ENCODE measurements at places on chromosomes 4 and X.
A peak's percentile ranks its signal among the peaks of the same experiment; 100 is the strongest.

DNA sequence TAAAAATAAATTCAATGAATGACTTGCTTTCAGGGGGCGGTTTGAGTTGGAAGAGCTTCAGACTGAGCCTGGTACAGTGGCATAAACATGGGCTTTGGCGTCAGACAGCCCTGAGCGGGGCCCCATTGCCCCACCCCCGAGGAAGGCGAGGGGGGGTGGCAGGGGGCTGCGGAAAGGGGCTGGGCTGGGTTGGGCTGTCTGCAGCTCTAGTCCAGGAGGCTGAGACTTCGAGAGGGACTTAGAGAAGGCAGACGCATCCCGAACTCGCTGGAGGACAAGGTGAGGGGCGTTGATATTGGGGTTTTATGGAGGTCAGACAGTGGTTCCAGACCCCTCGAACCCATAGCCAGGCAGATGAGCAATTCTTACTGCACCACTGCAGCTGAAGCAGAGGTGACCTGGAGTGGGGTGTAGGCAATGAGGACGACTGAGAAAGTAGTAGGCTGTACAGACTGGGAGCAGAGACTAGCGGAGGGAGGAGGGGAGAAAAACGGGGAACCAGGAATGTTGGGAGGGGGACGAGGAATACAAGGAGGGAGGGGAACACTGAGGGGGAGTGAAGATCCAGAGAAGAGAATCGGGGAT lies at the start of gene MAGED2:
MAGED2 (plus strand) TSS at position 222 of the 585 bp plus-strand sequence. CDS start 1,587 bp downstream, outside the sequence.
- peak; percentile 72 for DNase-seq

DNA sequence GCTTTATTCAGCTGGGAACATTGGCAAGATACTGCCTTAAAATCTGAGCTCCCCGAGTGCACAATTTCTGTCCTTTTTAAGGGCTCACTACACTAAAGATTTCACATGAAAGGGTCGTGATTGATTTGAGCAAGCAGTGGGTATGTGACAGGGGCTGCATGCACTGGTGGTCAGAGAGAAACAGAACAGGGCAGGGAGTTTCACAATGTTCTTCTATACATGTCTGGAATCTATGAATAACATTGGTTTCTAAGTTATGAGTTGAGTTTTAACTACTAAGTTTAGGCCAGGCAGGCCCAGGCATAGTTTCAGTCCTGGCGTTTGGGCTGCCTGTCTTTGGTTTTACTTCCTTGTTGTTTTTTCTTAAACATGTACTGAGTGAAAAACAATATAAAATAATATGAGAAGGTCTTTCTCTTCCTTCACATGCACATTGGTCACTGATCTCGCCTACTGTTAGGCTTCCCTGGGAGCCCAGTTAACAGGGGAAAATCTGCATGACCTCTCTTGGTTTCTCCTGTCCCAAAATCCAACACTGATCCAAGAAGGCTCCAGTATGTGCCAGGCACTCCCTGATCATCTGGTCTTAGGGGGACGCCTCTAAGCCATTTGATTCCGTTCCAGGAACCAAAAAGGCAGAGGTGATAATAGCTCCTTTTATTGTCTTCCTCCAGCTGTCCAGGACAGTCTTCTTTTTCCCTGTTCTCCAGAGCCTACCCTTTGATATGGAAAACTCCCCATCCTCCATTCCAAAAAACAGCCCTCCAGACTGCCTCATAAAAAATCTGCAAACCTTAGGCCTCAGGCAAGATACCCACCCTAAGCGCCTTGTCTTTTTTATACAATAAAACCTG lies at the start of gene UGT2B17:
UGT2B17 (minus strand) TSS at position 51 of the 854 bp plus-strand sequence. CDS start 7,838 bp downstream, outside the sequence.
- DNase-seq, result no peak

DNA sequence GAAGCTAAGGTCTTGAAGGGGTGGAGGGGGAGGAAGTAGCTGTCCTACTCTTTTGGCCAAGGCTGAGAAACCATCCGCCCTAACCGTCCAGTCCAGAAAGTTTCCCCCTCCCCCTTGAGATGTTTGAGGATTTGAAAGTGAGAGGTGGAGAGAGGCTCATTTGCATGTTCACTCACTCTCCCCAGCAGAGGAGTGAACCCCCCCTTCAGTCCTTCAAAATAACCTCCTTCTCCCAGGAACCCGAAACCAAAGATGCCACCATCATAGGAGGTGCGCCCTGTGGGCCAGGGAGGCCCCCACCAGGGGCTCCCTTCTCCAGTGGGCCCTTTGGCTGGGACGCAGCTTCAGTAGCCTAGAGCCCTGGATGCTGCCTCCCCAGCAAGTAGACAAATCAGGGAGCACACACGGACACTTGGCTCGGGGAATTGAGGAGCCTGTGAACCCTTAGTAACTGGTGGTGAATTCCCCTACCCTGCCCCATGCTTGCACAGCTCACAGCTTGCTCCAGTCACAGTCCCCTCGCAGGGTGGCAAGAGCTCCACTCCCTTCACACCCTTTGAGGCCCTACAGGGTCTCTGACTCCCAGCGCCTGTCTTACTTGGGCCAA lies 25.6 kb downstream of the ELF4 start:
- no peak for DNase-seq

DNA sequence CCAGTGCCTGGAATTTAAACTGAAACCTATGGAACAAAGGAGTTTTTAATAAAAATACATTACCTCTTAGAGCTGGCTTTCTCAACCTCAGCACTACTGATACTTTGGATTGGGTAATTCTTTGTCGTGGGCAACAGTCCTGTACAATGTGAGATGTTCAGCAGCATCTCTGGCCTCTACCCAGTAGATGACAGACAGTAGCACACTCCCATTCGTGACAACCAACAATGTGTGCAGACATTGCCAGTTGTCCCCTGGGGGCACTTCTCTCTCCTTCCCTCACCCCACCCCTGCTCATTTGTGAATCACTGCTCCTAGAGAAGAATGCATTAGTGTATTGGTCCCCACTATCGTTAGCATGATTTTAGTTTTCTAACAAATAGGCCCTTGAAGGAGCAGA lies 16.2 kb downstream of the GPAT3 start:
- no peak for DNase-seq

DNA sequence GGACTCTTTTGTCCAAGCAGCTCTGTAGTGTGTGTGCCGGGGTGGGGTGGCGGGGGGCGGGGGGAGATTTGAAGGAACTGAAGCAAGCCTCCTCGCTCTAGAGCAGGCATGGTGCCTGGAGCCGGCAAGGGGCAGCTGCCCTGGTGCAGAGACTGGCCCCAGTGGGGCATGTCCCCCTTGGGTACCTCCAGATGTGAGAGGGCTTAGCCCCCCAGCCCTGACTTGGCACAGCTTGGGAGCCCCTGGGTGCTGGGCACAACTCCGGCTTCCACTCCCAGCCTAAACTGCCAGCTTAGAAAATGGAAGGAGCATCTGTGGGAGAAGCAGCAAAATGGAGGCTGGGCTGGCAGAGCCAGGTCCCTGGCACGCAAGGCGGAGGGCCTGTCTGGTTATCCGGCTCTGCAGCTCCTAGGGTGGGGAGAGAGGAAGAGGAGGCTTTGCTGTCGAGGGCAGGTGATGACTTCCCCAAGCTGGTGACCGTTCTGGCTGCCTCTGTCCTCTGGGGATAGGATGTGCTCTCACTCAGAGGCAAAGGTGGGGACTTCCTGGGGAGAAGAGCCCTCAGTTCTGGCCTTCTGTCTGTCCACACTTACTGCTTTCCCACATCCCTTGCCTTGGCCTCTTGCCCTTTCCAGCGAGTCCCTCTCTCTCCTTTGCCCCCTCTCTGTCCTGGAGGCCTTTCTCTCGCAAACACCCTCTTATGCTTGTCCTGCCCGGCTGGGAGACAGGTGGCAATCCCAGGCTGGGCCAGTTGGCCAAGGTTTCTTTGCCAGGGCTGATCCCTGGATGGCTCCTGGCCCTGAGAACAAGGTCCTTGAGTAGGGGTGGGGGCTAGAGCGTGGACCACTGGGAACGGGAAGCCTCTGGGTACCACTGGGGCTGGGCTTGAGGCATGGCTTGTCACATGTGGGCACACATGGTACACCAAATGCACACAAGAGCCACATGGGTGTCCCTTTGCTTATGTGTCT lies 2.0 kb downstream of the DLG3 start:
- no peak for DNase-seq

DNA sequence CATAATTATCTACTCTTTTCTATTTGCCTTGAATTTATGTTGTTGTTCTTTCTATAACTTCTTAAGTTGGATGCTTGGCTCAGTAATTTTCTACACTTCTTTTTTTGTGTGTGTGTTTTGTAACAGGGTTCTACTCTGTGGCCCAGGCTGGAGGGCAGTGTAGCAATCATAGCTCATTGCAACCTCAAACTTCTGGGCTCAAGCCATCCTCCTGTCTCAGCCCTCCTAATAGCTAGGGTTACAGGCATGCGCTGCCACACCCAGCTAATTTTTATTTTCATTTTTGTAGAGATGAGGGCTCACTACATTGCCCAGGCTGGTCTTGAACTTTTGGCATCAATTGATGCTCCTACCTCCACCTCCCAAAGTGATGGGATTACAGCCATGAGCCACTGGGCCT lies 20.7 kb upstream of the UCHL1 start:
- DNase-seq, result no peak

DNA sequence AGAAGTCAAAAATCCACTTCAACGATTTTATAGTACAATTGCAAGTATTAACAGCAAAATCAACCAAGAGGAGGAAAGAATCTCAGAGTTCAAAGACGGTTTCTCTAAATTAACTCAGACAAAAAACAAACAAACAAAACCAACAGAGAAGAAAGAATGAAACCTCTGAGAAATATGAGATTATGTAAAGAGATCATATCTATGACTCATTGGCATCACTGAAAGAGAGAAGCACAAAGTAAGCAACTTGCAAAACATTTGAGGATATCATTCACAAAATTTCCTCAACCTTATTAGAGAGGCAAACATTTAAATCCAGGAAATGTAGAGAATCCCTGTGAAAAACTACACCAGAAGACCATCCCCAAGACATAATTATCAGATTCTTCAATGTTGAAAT lies 370.4 kb downstream of the INPP4B start:
- DNase-seq, result no peak

GRCh38 chr4:85946821-85947220 lies 413.0 kb downstream of the MAPK10 start:
- no peak for DNase-seq

- DNase-seq, result peak; percentile 38
These were observed 860 bp downstream of the FAM50A start for GRCh38 chrX:154444755-154445246.

DNA sequence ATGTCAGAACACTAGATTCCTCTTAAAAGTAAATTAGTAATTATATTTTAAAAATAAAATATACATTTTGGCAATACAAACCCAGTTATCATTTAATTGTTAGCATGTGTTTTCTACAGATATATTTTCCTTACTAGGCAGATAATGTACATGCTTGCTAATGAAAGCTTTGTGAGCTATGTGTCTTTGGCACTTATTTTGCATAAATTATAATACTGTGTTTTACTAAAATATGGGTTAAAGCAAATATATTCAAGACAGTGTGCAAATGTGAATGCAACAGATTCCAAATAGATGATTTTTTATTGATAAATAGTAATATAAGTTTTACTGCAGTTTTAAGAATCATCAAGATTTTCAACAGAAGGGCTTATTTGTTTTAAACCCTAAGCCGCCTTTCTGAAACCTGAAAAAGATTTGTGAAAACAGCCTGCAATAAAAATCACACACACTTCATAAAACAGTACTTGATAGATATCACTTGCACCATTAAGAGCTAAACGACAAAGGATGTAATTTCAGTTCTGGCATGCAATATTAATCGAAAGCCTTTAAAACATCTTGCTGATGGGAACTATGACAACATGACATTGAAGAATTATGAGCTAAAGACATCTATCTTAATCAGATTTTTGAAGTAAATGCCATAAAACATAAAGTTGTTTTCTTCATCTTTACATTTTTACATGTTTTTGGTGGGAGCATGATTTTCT lies 333.3 kb downstream of the DCTD start:
- no peak for DNase-seq

DNA sequence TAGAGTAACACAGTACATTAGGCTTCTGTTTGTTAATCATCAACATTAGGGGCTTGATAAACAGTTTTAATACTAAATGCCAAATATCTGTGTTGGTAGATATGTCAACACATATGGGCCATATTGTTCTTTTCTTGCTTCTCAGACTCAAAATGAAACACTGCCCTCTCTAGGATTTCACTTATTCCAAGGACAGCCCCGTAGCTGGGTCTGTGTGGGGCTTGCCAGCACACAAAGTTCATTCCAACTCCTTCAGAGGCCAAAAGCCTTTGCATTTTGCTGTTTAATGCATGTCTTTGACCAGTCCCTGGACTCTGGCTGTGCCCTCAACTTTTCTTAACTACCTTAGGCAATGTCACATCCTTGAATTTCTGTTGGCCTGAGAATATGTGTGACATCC lies 102.0 kb upstream of the ZNF827 start:
- no peak for DNase-seq

DNA sequence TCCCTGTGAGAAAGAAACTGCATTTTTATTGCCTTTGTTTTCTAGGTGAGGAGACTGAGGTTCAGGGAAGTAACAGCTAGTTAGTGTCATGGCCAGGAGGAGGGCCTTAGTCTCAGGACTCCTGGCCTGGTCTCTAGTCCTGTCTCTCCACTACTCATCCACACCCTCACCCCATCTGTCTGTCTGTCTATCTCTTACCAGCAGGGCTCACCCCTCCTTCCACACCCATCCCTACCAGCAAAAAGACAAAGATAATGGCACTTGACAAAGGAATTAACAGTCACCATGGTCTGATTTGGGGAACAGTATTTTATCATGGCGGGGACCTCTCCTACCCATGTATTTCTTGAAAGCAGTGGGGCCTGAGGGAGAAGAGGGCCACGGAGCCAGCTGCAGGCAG lies 125.8 kb downstream of the REPS2 start:
- no peak for DNase-seq

DNA sequence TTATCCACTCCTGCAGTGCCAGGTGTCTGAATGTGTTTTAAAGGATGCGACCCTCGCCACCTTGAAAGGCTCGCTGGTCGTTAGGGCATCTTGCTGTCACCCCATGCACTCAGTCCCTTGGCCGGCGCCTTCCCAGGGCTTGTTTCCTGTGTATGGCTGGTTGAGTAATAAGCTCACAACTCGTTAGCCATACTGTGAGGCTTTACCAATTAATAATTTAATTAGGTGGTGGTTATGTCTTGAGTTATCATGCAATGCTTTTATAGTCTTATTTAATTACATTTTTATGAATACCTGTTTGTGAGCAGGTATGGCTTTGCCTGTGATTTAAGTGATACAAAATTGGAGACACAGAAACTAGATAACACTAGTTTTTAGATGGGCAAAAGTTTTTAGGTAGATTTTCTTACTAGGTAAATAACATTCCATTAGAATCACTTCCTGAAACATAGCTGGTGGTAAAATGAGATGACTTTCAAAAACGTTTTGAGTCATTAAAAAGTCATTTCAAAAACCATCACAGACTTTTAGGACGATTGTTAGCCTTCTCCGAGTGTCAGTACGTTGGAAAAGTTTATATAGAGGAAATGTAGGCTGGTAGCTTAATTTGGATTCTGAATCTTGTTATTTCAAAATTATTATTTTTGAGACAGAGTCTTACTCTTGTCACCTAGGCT lies 18.2 kb downstream of the PTTG2 start:
- no peak for DNase-seq

- DNase-seq, result no peak
These were observed 4.9 kb downstream of the ACSL4 start for GRCh38 chrX:109728173-109728535.

- no peak for DNase-seq
These were observed 178.7 kb upstream of the LDB2 start for GRCh38 chr4:17077105-17077504.

GRCh38 chr4:98679738-98680137 lies 21.3 kb upstream of the TSPAN5 start:
- DNase-seq, result no peak
